ENCODE measurements at places on chromosomes 5 and 9.
A peak's percentile ranks its signal among the peaks of the same experiment; 100 is the strongest.

- no peak for DNase-seq
These were observed 33.1 kb downstream of the DBH start for GRCh38 chr9:133669182-133669801.

- no peak for DNase-seq
These were observed 6.2 kb upstream of the SAR1B start for GRCh38 chr5:134638760-134639201.

DNA sequence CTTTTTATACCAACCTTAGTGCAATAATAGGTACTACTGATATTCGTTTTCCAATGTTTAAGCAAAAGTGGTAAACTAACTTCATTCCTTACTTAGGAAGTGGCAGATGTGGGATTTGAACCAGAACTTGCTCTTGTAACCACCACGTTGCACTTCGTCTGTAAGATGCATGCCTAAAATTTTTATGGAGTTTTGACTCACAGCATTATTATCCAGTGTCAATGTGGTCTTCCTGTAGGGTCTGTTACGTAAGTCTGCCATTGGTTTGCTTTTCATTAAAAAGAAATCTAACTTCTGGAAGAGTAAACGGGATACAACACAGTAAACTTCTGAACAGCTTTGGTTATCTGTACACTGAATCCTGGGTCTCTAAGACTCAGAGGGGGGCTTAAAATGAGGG is 521.0 kb upstream of the WWC1 start:
- no peak for DNase-seq

GRCh38 chr5:151018846-151019245 is 1.5 kb upstream of the GPX3 start:
- DNase-seq, result no peak

GRCh38 chr9:124595743-124596142 is 88.5 kb upstream of the NR5A1 start:
- no peak for DNase-seq

GRCh38 chr9:114371973-114372917 is 15.5 kb downstream of the AKNA start:
- DNase-seq, result no peak

GRCh38 chr9:98329904-98330303 is 74.5 kb upstream of the TBC1D2 start:
- DNase-seq, result no peak

GRCh38 chr9:89476546-89476945 is 21.4 kb downstream of the SEMA4D start:
- DNase-seq, result no peak

GRCh38 chr5:72552041-72552557 is 44.9 kb upstream of the ZNF366 start:
- no peak for DNase-seq

DNA sequence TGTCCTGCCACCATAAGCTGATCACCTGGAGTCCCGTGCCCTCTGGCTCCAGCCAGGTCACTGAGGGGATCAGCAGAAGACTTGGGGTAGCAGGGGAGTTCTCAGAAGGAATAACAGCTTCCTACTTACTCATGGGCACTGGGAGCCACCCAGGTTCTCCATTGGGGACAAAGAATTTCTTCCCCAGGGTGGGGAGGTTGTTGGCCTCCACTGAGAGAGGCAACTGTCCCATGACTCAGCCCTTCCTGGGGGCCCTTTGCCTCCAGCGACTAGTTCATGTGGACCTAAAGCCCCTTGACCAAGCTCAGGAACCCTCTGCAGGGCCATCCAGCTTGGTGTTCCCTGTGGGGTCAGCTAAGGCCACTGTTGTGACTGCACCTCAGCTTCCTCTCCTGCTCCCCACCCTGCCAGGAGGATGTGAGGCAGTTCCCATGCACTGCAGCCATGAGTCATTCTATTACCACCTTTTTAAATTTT is 175.0 kb downstream of the AUH start:
- peak; percentile 68 for DNase-seq

DNA sequence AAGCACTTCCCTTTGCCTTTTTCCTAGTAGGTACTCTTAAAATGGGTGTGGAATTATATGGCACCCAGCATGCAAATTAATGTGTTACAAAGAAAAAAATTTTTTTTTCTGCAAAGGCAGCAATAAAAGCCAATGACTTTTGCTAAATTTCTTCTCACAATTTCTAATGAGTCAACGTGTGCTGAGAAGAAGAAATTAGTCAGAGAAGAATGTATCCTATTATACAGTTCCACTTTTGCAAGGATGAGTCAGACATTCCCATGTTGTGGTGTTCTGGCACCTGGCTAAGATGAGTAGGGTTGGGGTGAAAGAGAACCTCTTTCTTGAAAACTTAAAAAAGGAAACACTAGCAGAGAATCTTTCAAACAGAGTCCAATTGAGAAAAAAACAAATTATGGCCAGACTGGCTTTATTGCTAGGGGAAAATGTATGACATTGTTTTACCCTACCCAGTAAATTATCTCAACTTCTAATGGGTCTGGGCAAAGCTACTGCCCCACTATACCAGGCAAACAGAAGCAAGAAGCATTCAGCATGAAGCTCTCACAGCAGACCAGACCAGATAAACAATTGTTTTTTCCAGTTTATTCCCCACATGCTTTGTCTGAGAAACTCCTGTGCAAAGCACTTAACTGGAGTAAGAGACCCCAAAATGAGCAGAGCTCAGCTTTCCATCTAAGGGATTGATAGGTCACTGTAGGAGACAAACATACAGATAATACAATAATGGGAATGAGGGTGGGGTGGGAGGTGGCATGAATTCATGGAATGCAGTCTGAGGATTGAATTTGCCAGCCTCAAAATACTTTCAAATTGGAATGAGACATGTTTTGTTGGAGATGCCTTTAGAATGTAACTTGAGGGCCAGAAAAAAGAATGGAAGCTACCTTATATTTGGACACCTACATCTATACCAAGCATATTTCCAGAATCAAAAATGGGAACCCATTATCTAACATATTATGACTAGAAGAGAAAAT is 220.8 kb upstream of the RFX3 start:
- peak; percentile 74 for DNase-seq
